Activated CD4-positive, alpha-beta T cell treated with anti-CD3 and anti-CD28 coated beads for 36 hours (primary cell): ENCODE measurements at places on chromosomes 3 and 15. TPM values are rescaled to one million over a fixed set of nuclear protein-coding genes. Genes with fewer than 3 reads are reported as not detected.

- DNase-seq = no peak
Measured at GRCh38 chr3:137759505-137759904, 4.6 kb upstream of the SOX14 start.

DNA sequence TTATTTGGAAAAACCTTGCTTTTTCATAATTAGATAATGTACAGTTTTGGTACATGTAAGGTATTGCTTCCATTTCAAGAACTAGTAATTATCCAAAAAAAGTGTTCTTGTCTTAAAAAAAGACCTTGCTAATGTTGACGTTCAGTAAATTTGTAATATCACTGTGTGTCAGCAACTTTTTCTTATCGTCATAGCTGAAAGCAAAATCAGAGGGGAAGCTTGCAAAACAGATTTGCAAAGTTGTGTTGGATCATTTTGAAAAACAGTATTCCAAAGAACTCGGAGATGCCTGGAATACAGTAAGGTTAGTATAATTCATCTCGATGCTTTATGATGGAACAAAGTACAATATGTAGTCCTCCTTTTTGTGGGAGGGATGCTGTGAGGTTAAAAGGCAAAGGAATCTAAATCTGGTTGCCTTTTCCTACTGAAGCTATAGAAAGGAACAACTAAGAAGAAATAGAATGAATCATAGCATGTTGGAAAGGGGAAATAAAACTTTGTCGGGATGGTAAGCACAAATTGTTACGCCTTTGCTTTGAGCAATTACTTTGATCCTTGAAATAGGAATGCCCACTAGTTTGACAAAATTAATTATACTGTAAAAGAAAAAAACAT, 1.5 kb downstream of the NSUN3 start:
- no peak for DNase-seq

DNA sequence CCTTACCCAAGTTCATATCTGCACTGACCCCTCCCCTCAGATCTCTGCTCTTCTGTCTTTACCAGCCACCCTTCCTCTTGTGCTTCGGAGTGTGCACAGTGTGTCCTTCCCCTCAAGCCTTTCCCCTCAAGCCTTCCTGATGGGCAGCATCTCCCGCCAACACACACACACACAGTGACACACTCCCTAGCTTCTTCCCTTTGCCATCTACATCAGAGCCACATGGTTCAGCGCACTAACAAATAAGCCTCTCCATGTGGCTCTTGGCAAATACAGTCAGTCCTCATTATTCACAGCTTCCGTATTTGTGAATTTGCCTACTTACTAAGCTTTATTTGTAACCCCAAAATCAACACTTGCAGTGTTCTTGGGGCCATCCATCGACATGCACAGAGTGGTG, 37.5 kb downstream of the SH3BP5 start:
- DNase-seq = no peak

- DNase-seq = no peak
Measured at GRCh38 chr3:28215407-28215806, 26.0 kb upstream of the CMC1 start.

GRCh38 chr3:11250902-11251806, 21.0 kb upstream of the ATG7 start:
- no peak for DNase-seq

GRCh38 chr3:190581041-190581541, 67.2 kb downstream of the IL1RAP start:
- DNase-seq = no peak

- no peak for DNase-seq
Measured at GRCh38 chr15:38517312-38517975, 47.2 kb downstream of the RASGRP1 start.

- DNase-seq = no peak
Measured at GRCh38 chr15:59208613-59209249, 2.1 kb downstream of the LDHAL6B start.

GRCh38 chr15:93202405-93202804, 113.4 kb upstream of the RGMA start:
- no peak for DNase-seq

GRCh38 chr3:197269024-197269423, 29.4 kb downstream of the DLG1 start:
- DNase-seq = no peak

DNA sequence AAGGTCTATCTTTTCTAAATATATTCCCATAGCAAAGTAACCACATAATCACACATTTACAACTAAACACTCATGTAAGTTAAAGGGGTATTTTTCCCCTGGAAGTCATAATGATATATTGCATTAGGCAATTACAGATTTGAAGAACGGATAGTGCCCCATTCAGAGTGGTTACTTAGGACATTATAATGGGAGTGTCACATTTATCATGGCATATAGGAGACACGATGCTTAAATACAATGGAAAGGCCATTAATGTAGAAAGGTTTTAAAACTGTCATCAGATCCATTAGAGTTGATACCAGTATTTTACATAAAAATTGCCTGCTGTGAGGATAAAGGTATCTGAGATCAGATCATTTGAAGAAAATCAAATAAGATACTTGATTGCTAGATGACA, 582.0 kb upstream of the SEMA6D start:
- DNase-seq = no peak

DNA sequence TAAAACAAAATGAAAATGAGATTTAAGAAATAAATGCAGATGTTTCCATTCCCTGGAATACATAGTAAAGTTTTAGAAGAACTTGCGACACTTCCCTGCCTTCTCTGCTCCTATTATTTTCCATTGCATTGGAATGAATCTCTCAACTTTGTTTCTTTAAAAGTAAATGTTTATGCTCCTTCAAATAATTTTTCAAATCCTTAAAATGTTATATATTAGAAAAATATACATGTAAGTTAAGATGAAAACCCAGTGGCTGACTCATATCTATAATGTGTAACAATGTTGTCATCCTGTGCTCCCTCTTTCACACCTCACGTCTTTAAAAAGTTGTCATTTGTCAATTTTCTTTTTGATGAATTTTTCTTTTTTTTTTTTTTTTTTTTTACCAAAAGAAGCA, 3.6 kb downstream of the RBMS3 start:
- no peak for DNase-seq

GRCh38 chr3:25578059-25578458, 86.6 kb downstream of the TOP2B start:
- DNase-seq = no peak

Gene VPS33B
- total RNA-seq = 25.9 TPM

Gene MESP2
- total RNA-seq = 0.30 TPM

Gene SLC12A8
- total RNA-seq = 0.39 TPM

Gene UROC1
- not detected for total RNA-seq

Gene CMTM8
- total RNA-seq = 9.3 TPM

Gene CORO2B
- 0.09 TPM for total RNA-seq
